ENCODE measurements at places on chromosomes 13 and 19. TPM values are rescaled to one million over a fixed set of nuclear protein-coding genes. Genes with fewer than 3 reads are reported as not detected.
A peak's percentile ranks its signal among the peaks of the same experiment; 100 is the strongest.

GRCh38 chr13:24147570-24147963 is 13.0 kb upstream of the SPATA13 start:
- DNase-seq: no peak

Gene TNFSF9
- total RNA-seq: 1.4 TPM

GRCh38 chr13:95349267-95349666 is 48.0 kb upstream of the ABCC4 start:
- DNase-seq: no peak

Gene TNNI3
- total RNA-seq: not detected

Gene CYP4F2
- total RNA-seq: not detected

- no peak for DNase-seq
These were observed 102.4 kb upstream of the SERTM1 start for GRCh38 chr13:36571444-36571843.

Gene STOML3
- total RNA-seq: not detected

- no peak for DNase-seq
These were observed 131.3 kb downstream of the SUCLA2 start for GRCh38 chr13:47869776-47870175.

DNA sequence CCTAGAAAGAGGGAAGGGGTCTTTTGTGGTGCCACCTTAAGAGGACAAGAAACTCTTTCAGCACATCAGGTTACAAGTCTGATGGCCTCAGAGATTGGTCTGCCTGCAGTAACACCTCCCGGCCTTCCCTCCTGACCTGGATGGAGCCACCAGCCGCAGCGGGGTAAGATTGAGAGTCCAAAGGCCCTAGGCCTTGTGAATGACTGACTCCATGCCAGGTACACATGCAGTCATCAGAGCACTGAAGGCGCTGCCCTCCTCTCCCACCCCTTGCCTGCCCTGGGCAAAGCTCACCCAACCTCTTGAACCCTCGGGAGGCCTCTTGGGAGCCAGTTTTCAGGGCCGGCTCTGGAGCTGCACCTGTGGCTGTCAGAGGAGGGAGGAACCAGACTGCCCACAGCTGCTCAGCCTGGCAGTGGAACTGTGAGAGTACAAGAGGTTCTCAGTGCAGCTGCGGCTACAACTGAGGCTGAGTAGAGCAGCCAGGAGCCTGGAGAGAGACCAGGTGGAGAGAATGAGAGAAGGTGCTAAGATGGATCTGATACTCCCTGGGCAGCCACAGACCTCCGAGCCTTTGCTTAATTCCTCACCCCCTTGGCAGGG is 23.8 kb upstream of the C13orf42 start:
- DNase-seq: no peak

GRCh38 chr13:30615866-30616541 is 1.7 kb upstream of the USPL1 start:
- DNase-seq: no peak

DNA sequence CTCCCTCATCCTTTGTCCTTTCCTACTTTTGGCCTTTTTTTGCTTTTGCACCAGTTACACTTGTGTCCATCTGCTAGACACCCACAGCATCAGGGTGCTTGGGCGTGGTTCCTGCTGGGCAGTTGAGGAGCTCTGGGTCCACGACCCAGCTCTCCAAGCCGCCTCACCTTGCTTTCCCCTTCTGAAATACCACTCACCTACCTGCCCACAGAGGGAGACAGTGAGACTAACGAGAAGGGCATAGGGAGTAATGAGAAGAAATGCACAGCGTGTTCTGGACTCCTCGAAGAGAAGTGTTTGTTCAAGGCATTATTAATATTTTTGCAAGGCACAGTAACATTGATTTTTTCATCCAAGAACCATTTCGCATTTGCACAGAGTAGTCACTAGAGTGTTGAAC is 92.9 kb downstream of the DNAJC15 start:
- DNase-seq: no peak

Gene ZNF235
- total RNA-seq: 1.3 TPM

Gene SLC10A2
- not detected for total RNA-seq

Gene PDCD2L
- 29.8 TPM for total RNA-seq

Gene SLC5A5
- total RNA-seq: 1.0 TPM

DNA sequence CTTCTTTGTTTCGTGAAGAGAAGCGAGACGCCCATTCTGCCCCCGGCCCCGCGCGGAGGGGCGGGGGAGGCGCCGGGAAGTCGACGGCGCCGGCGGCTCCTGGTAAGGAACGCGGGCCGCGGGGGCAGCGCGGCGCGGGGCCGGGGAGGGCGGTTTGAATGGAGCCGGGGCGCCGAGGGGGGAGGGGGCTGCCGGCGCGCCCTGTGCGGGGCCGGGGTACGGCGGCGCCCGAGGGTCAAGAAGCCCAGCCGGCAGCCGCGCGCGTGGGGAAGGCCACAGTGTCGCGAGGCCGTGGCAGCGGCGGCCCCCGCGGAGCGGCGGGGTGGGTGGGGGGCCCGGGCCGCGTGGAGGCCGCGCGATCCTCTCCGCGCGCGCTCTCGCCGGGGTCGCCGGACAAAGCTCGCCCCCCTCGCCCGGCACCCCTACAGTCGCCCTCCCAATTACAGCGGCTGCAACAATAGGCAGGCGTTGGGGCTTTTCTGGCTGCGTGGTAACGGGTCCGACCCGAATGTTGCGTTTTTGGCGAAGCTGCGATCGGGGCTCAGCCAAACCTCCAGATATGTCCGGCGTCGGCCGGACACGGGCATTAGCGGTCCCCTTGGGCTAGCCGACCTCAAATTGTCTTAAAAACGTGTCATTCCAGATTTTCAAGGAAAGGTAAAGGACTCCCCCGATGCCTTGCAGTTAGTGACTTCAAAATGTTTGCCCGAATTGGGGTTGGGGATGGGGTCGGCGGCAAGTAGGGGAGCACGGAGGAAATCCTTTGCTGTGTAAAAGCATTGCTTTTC is 437 bp downstream of the SMARCA4 start:
- no peak for DNase-seq

- DNase-seq: no peak
These were observed 9.2 kb downstream of the RYR1 start for GRCh38 chr19:38442736-38443135.

GRCh38 chr19:13060964-13061927 is 41.4 kb downstream of the LYL1 start:
- peak; percentile 85 for DNase-seq

Gene BRME1
- total RNA-seq: 9.0 TPM

GRCh38 chr13:61024046-61024445 is 391.6 kb downstream of the PCDH20 start:
- no peak for DNase-seq

DNA sequence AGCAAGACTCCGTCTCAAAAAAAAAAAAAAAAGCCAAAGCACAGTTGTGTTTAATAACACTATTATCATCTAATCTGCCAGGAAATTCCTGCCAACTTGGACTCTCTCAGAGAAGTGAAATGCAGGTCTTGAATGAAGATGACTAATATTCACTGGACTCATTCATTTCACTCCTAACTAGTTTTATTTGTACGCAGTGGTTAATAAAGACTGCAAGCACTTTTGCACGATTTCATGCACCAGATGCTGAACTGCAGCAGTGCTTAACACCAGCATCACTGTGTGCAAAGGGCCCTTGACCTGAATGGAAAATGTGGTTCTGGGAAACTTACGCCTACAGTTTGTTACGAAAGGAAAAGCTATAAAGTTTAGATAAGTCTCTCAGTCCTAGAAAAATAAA is 63.3 kb downstream of the DHRS12 start:
- no peak for DNase-seq

DNA sequence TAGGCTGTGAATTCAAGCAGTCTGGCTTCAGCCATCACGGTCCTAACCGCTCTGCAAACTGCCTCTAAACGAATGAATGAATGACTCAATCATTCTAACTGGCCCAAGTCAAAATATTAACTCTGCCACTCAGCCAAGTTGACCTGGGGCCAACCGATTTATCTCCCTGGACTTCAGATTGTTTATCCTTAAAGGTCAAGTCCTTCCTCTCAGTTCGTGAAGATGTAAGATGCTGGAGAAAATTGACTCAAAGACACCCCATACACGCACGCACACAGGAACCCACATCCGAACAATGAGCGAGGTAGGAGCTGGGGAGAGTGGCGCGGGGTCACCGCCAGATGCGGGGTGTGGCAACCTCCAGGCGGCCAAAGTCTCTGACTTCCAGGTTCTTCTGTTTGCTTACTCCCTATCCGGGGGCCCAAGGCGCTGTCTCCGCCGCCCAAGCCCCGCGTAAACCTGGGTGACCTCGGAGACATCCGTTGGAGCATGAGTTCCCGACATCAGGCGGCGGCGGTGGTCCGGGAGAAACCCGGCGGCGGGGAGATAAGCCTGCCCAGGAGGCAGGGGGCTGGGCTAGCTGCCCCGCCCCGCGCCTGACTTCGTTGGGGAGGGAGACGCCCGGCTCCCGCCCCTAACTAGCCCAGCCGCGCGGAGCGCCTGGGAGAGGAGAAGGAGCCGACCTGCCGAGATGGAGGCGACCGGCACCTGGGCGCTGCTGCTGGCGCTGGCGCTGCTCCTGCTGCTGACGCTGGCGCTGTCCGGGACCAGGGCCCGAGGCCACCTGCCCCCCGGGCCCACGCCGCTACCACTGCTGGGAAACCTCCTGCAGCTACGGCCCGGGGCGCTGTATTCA is at the start of gene CYP2S1:
Gene CYP2S1, plus strand, starts transcription at position 646 of the 856 bp plus-strand sequence. Its CDS starts 46 bp downstream, at position 692.
- DNase-seq: peak; percentile 41

DNA sequence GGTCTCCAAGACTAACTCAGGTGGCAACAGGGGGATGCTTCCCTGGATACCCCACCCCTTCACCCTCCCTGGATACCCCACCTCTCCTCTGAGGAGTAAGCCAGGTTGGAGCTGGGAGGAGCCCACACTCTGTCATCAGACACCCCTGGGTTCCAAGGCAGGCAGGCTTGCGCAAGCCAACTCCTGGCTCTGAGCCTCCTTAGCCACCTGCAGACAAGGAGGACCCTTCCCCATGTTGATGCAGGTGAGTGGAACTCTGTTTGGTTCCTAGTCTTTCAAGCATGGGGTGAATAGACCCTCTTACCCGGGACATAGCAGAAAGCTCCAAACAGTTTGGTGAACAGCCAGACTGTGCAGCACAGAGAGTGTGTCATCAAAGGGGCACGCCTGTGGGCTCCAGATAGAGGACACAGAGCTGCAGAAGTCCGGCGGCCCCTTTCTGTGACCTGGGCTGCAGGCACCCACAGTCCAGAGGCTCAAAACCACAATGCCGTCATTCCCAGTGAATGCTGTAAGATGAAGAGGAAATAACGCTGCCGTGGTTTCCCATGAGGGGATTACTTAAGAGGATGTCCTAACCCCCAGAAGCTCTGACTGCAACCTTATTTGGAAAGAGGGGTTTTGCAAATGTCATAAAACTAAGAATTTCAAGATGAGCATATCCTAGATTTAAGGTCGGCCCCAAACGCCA is 12.1 kb upstream of the HAS1 start:
- DNase-seq: no peak

GRCh38 chr19:46202872-46203860 is 26.4 kb upstream of the IGFL1 start:
- DNase-seq: no peak

GRCh38 chr19:9971166-9971897 is 35.0 kb upstream of the OLFM2 start:
- DNase-seq: no peak

DNA sequence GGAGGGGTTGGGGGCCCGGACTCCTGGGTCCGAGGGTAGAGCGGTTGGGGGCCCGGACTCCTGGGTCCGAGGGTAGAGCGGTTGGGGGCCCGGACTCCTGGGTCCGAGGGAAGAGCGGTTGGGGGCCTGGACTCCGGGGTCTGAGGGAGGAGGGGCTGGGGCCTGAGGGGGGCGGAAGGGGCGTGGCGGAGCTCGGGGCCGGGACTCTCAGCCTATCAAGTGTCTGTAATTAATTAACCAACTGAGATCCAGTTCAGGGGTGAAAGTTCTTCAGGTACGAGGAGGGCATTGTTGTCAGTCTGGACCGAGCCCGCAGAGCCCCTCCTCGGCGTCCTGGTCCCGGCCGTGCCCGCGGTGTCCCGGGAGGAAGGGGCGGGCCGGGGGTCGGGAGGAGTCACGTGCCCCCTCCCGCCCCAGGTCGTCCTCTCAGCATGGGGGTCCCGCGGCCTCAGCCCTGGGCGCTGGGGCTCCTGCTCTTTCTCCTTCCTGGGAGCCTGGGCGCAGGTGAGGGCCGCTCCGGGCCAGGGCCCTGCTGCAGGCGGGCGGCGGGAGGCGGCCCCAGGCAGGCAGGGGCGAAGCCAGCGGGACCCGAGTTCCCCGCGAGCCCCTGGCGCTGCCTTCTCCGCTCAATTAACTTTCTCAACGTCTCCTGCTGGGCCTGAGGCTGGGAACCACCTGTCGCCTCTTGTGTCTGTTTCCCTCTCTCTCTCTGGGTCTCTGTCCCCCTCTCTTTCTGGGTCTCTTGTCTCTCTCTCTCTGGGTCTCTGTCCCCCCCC is 697 bp downstream of the FCGRT start:
- DNase-seq: peak; percentile 50

Gene PSG1
- not detected for total RNA-seq

DNA sequence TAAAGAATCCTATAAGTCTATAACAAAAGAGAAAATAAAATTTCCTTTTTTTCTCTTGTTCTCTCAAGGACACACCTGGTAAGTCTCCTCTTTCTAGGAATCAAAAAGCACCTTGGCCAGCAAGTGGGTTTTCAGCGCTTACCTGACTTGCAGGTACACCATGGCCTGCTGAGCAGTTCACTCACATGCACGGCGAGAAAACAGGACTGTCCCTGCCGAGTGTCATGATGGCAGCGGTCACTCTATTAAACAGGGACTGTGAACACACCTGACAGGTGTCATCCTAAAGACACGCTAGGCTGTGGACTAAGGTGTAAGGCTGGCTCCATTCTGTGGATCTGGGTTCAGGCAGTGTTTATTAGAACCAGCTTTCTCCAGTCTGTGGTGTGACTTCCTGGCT is 170.2 kb downstream of the TEX29 start:
- no peak for DNase-seq

GRCh38 chr19:42553292-42554045 is 25.2 kb upstream of the CEACAM1 start:
- no peak for DNase-seq

Gene EPSTI1
- total RNA-seq: 21.9 TPM

Gene KCNC3
- 6.2 TPM for total RNA-seq

DNA sequence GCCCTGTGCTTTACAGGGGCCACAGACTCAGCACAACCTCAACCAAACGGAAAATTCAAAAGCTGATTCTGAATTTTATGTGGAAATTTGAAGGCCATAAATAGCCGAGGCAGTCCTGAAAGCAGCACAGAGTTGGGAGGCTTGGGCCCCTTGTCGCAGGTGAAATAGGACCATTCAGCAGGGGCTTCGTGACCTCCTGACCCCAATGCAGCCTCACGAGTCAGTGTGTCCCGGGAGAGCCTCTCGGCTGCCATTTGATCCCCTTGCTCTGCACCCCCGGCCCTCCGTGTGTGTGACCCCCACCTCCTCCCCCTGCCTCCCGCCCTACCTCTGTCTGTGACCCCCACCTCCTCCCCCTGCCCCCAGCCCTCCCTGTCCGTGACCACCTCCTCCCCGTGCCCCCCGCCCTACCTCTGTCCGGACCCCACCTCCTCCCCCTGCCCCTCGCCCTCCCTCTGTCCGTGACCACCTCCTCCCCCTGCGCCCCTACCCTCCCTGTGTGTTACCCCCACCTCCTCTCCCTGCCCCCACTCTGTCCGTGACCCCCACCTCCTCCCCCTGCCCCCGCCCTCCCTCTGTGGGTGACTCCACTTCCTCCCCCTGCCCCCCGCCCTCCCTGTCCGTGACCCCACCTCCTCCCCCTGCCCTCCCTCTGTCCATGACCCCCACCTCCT is 41.7 kb upstream of the TFDP1 start:
- DNase-seq: no peak

Gene ZNF17
- 4.2 TPM for total RNA-seq
